Fibroblast of skin of abdomen (primary cell): ENCODE measurements at places on chromosomes 7 and 10.

DNA sequence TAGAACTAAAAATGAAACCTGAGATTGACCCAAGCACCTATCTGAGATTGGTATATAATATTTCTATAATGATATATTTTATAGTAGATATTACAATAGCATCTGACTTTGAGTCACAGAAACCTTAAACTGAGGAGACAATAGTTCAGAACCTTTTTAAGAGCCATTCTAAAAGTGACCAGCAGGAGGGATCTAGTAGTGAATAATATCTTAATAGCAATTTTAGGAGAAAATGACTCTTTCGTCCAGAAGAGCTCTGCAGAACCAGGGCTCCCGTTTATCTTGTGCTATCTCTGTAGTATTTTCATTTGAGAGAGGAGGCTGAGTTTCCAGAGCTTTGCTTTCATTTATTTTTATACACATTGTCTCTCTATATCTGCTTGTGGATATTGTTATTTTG lies 68.1 kb downstream of the PODXL start:
- no peak for DNase-seq

DNA sequence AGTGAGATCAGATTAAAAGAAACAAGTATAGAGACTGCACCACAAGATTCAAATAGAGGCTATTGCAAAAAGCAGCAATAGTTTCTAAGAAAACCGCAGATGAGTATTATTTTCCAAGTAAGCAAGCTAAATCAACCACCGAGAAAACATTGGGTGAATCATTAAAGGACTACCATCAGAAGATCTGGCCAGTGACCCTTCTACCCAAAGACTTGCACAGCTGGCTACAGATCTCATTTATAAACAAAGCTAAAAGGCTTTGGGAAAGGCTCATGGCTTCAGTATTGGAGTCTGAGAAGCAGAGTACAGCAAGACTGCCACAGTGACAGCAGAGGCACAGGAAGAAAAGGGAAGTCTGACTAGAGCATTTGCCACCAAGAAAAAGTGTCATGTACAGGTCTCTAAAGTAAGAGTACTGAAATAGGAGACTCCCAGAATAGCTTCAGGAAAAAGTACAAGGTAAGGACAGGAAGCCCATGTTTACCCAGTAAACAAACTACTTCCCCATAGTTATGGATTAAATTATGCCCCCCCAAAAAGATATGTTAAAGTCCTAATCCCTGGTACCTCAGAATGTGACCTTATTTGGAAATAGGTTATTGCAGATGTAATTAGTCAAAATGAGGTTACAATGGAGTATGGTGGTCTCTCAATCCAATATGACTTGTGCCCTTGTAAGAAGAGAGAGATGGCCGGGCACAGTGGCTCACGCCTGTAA lies 19.0 kb downstream of the STEAP1 start:
- no peak for DNase-seq

DNA sequence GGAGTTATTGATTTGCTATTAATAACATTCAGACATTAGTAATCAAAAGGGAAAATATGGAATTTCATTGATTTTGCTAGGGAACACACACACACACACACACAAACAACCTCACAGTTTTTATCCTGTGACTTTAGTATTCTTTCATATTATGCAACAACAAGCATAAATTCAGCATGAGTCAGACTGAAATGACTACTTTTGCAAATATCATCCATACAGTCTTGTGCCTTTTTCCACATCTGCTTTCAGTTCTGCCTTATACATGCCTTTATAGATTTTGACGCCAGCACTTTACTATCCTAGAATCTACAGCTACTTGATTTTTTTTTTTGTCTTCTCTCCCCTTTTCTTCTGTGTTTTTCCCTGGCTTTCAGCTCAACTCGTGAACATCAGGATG lies 975.8 kb upstream of the LRRTM3 start:
- DNase-seq = peak; percentile 27

- no peak for DNase-seq
These were observed 170.6 kb downstream of the UBE2H start for GRCh38 chr7:129781928-129782817.

GRCh38 chr7:74474271-74474865 lies 20.7 kb downstream of the GTF2IRD1 start:
- no peak for DNase-seq

DNA sequence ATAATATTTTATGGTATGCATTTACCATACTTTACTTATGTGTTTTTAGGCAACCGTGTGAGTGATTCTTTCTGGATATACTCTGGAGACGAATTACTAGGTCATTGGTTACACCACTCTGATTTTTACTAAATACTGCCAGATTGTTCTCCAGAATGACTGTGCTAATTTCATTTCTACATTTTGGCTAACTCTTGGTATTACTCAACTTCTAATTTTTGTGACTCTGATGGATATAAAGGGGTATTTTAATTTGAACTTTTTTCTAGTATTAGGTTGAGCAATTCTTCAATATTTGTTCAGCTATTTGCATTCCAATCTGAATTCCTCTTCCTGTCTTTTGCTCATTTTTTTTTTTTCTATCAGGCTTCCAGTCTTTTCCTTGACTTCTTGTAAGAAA lies 223.6 kb downstream of the MDFIC start:
- peak; percentile 71 for DNase-seq

- DNase-seq = no peak
These were observed 22.2 kb upstream of the NRBF2 start for GRCh38 chr10:63110940-63111339.

DNA sequence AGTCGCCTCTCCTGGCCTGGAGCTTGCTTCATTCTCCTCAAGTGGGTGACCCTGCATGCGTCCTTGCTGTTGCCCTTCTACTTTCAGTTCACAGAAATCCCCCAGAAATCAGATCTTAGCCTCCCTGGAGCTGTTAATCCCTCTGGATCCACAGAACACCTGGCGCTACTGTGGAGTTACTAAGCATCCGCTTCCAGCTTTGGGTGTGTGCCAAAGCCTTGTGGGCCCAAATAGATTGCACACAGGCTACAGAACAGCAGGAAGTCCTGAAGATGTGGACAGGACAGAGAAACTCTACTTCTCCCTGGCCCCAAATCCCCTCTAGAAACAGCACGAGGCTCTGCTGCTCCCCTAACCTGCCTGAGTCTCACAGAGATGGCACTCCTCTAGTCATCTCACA lies 36.6 kb upstream of the PDLIM1 start:
- DNase-seq = peak; percentile 68

GRCh38 chr10:53978301-53978700 lies 822.7 kb downstream of the PCDH15 start:
- no peak for DNase-seq

- DNase-seq = no peak
These were observed at the start of gene TNRC18 for GRCh38 chr7:5423306-5423975. Gene TNRC18 (minus strand): TSS chr7:5423834. CDS start chr7:5421246, 2,588 bp downstream.

- peak; percentile 30 for DNase-seq
These were observed 47.3 kb upstream of the INSYN2A start for GRCh38 chr10:127243490-127244272.
